ENCODE measurements at places on chromosomes 1 and 21.

GRCh38 chr1:39952359-39953110 is 2.4 kb upstream of the MFSD2A start:
- DNase-seq = no peak
- H3K4me1 ChIP-seq = peaks cover 24% of the 10 kb centered on the region
- peaks cover 15% of the 10 kb centered on the region for H3K36me3 ChIP-seq
- H3K4me3 ChIP-seq = no peak overlapping the region

GRCh38 chr1:182286761-182287160 is 104.8 kb downstream of the GLUL start:
- H3K27me3 ChIP-seq = no peaks in the 10 kb centered on the region
- H3K4me1 ChIP-seq = peaks cover 8% of the 10 kb centered on the region
- no peaks in the 10 kb centered on the region for H3K36me3 ChIP-seq
- no peak overlapping the region for H3K27ac ChIP-seq
- no peak overlapping the region for H3K4me3 ChIP-seq

DNA sequence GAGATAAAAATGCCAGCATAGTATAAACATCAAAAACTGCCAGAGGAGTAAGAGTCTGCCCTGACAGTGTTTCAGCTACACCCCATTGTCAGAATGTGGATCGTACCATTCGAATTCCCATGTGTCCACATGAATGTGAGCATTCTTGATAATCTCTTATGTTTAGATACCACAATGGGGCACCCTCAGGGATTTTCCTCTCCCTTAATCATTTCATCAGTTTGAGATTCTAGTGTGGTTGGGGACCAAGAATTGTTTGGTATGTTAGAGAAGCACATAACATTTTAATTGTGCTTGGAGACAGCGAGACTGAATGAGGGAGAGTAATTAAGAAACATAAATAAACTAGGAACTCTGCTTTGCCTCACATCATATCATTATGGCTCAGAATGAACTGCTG is 120.2 kb downstream of the ZC3H11B start:
- no peaks in the 10 kb centered on the region for H3K27me3 ChIP-seq
- H3K4me1 ChIP-seq = no peaks in the 10 kb centered on the region

GRCh38 chr1:70066711-70067110 is 138.7 kb downstream of the LRRC40 start:
- DNase-seq = no peak
- H3K4me3 ChIP-seq = no peak overlapping the region
- peaks cover 5% of the 10 kb centered on the region for H3K27me3 ChIP-seq
